ENCODE measurements at places on chromosomes 13 and 19.

GRCh38 chr19:55308281-55308680 lies 16.9 kb downstream of the TMEM150B start:
- DNase-seq: no peak

DNA sequence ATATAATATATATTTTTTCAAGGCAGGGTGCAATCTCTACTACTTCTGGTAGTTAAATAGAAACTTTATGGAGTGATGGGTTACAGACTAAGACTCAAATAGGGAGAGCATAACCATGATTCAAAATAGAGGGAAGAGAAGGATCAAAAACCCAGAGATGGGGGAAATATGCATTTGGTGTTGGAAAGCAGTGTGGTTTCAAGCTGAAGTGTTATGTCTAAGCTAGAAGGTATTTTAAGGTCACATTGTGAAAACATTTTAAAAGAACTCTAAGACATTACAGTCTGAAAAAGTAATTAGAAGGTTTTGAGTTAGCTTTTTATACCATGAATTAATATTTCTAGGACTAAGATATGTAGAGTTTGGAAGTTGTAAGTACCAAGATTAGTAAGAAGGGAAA lies 2741.4 kb downstream of the PCDH9 start:
- peak; percentile 46 for DNase-seq

- DNase-seq: no peak
Observed at GRCh38 chr13:67855741-67856238, 625.7 kb upstream of the PCDH9 start.

DNA sequence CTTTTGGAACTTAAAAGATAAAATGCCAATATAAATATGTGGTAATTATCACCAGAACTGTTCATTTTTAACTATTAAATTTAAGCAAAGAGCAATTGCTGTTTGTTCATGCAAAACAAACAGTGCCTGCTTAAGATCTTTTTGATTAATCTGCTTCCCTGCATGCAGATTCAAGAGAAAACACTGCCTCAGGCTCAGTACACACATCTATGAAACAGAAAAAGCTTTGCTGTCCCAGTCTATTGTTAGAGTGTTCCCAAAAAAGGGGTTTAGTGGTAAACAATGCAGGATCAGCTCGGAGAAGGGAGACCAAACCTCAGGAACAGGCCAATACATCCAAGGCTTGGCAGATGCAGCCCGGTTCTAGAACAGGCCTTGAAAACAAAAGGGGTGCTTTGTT lies 49.3 kb upstream of the TDRD3 start:
- DNase-seq: no peak

GRCh38 chr13:93861818-93862217 lies 617.7 kb downstream of the DCT start:
- DNase-seq: peak; percentile 69

DNA sequence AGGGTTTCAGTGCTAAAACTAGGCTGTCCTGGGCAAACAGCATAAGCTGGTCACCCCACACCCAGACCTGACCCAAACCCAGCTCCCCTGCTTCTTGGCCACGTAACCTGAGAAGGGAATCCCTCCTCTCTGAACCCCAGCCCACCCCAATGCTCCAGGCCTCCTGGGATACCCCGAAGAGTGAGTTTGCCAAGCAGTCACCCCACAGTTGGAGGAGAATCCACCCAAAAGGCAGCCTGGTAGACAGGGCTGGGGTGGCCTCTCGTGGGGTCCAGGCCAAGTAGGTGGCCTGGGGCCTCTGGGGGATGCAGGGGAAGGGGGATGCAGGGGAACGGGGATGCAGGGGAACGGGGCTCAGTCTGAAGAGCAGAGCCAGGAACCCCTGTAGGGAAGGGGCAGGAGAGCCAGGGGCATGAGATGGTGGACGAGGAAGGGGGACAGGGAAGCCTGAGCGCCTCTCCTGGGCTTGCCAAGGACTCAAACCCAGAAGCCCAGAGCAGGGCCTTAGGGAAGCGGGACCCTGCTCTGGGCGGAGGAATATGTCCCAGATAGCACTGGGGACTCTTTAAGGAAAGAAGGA lies 2.8 kb downstream of the PPP1R12C start:
- no peak for DNase-seq

DNA sequence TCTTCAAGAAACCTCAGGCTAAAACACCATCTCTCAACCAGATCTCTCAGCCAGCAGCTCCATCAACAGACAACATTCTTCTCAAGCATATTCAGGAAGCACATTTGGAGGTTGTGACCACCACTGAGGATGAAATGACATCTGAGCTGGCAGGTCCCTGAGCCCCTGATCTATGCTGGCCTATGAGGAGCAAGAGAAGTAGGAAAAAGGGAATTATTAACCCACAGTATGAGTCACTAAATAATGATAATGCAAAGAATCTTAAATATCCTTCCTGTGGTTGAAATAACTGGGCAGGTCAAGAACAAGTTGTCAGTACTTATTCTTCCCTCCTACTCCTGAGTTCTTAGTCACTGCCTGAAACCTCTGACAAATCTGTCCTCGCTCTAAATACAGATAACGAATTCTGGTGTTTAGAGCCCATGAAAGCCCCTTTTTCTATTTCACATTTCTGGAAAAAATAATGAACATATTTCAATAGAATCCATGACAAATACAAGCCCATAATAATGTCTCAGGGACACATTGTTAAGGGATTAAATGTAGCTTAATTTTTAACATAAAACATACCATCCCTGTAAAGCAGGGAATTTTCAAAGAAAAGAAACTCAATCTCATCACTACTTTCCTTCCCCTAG lies 225.8 kb upstream of the IRS2 start:
- peak; percentile 98 for DNase-seq

DNA sequence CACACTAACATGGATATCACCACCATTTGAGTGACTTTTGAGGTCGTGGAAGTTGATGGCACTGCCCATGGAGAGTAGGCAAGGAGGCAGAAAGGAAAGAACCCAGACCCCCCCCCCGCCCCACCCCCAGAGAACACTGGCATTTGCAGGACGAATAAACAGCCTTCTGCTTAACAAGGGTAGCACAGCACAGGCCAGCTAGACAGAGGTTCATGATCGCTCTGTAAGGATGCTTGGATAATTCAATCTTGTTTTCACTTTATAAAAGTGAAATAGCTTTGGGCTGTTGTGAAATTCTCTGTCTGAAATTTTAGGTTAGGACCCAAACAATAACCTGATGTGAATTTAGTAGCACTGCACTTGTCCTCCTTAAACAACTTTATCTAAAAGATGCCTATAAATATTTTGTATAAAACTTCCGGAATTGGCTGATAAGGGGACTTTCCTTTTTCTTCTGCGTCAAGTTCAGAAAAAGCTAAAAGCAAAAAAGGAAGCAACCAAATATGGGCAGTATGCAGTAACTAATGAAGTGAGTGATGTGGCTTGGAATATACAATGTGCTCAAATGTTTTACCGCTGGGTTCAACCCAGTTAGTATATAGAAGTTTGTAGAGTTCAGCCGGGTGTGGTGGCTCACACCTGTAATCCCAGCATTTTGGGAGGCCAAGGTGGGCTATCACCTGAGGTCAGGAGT lies 163.7 kb downstream of the SHISA2 start:
- DNase-seq: no peak

DNA sequence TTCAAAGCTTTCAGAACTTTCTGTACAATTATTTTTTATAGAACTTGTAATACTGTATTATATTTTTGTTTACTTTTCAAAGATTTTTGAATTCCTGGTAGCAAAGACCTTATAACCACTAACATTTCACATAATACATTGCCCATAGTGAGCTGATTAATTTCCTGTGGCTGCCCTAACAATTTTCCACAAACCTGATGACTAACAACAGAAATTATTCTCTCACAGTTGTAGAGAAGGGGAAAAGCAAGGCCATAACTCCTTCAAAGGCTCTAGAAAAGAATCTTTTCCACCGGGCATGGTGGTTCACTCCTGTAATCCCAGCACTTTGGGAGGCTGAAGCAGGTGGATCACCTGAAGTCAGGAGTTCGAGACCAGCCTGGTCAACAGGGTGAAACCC lies 19.1 kb downstream of the KLF12 start:
- DNase-seq: peak; percentile 80

DNA sequence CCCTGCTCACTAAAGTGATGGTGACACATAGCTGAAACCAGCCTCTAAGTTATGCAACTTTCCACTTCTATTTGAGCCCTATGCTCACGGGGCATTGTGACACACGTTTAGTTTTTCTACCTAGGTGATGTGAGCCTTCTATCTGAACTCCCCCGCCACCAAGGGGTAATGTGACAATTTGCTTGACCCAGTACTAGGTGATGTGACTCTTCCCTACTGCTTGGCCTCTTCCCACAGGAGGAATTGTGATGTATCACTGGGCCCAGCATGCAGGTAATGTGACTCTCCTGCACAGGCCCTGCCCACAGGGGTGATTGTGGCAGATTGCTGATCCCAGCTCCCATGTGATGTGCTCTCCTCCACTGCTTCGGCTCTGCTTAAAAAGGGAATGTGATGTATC lies 42.7 kb upstream of the ZNF43 start:
- DNase-seq: no peak

DNA sequence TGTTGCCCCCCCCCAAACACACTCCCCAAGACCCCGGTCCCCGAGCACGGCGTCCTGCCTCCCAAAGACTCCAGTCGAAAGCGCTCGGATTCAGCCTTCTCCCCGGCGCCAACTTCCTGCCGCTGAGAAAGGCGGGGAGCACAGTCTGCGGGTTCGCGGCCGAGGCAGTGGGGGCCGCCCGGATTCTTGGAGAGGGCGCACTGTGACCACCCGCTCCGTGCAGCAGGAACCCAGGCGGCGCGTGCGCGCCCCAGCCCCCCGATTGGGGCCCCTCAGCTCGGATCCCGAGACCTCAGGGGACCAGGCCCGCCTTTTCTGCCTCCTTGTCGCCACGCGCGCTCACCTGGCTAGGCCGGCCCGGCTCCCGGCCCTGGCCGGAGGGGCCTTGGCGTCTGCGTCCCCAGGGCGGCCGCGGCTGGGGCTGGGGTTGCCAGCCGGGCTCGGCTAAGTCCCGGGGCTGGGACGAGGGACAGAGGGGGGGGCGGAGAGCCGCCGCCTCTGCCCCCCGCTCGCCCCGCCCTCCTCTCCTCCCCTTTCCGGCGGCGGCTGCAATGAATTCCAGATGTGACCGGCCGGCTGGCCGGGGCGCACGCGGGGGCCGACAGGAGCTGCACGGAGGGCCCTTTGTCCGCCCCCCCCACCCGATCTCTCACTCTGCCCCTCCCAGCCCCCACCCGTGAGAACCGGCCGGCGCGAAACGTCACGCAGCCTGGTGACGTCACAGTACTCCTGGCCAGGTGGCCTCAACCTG lies at the start of gene S1PR2:
S1PR2 (minus strand) TSS at position 471 of the 751 bp plus-strand sequence. CDS start 6,426 bp downstream, outside the sequence.
- DNase-seq: peak; percentile 75

DNA sequence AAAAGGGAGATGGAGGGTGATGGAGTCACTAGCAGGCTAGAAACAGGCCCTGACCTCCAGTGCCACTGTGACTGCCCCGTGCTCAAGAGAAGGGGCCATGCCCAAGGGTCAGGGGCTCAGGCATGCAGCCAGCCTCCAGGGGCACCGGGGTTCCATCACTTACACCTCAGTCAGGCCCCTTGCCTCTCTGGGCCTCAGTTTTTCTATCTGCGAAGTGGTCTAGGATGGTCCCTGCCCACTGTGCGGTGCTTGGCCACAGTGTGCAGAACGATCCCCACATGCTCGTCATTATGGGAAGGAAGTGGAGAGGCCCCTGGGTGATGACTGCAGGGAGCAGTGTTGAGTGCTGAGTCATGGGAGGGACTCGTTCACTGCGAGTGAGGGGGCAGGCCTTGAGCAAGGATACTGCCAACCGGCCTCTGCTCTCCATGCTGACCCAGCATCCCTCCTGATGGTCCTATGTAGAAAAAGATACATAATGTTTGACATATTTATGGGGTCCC lies 23.1 kb downstream of the TMED1 start:
- DNase-seq: peak; percentile 97

DNA sequence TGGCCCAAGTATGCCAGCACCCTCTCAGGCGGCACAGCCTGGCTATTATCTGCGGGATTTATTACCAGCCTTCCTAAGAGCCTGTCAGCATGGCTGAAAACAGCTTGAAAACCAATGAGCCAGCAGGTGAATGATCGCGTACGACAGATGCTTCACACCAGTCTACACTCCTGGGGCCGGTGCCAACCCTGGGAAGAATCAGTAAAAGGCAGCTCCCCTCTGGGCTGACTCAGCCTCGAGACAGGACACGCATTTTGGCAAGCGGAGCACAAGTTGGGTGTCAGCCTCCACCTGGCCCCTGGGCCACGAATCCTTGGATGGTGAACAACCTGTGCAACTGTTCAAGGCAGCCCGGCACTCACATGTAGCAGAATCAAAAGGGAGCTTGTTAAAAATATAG lies 15.6 kb downstream of the EMP3 start:
- no peak for DNase-seq

DNA sequence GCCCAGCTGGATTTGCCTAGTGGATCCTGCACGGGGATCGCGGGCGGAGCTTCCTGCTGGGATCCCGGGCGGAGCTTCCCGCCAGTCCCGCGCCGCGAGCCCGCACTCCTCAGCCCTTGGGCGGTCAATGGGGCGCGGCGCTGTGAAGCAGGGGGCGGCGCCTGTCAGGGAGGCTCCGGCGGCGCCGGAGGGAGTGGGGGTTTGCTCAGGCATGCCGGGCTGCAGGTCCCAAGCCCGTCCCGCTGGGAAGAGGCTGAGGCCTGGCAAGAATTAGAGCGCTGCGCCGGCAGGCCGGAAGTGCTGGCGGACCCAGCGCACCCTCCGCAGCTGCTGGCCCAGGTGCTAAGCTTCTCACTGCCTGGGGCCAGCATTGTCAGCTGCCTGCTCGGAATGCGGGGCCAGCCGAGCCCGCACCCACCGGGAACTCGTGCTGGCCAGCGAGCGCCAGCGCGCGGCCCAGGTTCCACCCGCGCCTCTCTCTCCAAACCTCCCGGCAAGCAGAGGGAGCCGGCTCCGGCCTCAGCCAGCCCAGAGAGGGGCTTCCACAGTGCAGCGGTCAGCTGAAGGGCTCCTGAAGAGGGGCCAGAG lies 119.6 kb downstream of the PRR20E start:
- no peak for DNase-seq

DNA sequence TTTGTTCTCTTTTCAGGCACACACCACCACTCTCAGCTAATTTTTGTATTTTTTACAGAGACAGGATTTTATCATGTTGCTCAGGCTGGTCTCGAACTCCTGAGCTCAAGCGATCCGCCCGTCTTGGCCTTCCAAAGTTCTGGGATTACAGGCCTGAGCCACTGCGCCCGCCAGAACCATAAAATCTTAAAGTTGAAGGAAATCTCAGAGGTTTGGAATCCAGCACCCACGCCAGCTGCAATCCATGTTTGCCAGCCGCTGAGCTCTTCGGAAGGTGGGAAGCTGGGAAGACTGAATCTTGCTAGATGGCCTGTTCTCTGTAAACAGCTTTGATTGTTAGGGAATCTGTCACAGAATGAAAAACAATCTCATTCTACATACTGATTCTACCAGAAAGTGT lies 38.5 kb downstream of the SPATA13 start:
- DNase-seq: no peak

GRCh38 chr13:74755065-74755464 lies 620.9 kb upstream of the KLF12 start:
- no peak for DNase-seq

All from EL (cell line).